ENCODE measurements at places on chromosomes 12 and 14.
A peak's percentile ranks its signal among the peaks of the same experiment; 100 is the strongest.

DNA sequence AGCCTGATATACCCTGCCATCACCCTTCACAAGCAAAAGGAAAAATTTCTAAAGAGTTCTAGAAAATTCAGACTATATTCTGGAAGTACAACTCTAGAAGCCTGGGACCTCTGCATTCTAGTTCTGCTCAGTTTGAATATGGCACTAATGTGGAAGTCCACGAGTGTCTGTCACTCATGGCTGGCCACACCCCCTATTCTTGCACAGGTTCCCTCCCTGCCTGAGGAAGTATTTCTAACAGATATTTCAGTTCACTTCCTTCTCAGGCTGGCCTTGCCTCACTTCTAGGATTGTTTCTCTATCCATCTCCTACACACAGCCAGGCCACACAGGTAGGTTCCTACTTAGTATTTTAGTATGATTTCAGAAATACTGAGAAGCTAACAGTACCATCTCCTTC, 67.4 kb downstream of the PHLDA1 start:
- DNase-seq, result peak; percentile 90

DNA sequence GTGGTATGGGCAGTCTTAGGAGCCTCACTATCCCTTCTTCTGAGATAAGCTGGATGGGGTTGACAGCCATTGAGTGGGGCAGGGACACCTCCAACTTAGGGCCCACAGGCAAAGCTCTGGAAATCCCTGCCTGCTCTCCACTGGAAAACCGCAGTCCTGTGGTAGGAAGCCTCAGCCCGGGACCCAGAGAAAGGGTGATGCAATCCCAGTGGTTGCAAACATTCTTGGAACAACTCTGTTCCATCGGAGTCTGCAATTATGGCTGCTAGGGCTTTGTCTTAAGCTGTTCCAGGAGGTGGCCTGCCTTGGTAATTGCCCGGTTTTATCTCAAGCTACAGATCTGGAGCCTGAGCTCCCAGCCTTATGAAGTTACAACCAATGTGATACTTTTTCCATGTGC, 133.4 kb downstream of the DICER1 start:
- no peak for DNase-seq

- no peak for DNase-seq
Measured at GRCh38 chr12:104596134-104596799, 139.5 kb downstream of the CHST11 start.

GRCh38 chr12:121966959-121967358, 48.6 kb downstream of the CFAP251 start:
- no peak for DNase-seq

DNA sequence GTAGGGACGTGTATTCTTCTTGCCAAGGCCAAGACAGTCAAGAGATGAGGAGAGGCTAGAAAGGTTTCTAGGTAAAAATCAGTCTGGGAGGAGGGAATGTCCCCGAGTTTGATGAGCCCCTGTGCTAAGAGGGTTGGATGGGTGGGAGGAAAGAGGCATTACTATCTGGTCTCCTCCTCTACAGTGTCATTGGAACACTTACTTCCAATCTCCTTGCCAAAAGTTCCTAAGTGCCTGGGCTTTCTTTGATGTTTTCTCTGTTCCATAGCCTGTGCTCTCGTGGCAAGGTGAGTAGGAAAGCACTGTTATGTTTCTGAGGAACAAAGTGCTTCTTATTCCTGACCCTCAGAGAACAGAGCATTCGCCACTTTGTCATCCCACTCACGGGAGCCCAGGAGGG, at the start of gene RNASE13:
Gene RNASE13, minus strand, starts transcription at position 101 of the 400 bp plus-strand sequence. CDS start 519 bp downstream, outside the sequence.
- no peak for DNase-seq

DNA sequence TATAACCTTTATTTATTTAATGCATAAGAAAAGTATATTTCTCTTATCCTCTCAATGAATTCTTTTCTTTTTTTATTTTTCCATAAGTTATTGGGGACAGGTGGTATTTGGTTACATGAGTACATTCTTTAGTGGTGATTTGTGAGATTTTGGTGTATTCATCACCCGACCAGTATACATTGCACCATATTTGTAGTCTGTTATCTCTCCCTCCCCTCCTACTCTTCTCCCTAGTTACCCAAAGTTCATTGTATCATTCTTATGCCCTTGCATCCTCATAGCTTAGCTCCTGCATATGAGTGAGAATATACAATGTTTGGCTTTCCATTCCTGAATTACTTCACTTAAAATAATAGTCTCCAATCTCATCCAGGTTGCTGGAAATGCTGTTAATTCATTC, 1900.0 kb upstream of the SEL1L start:
- DNase-seq, result no peak

DNA sequence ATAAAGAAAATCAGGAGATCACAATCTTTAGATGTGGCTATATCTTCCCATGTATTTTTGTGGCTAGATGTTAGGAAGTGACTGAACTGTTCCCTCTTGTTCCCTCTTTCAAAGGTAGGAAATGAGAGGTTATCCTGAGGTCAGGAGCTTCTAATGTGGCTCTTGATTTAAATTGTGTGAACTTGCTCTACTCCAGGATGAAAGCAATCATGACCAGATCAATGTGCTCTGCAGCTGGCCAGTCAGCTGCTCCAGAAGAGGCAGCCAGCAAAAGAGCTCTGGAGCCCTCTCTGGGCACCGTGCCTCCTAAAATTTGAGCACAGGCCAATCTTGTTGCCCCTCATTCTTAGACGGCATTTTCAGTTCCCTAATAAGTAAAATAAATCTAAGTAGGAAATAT, 32.0 kb downstream of the CDK17 start:
- no peak for DNase-seq

GRCh38 chr12:42759622-42760273, 170.2 kb upstream of the PRICKLE1 start:
- no peak for DNase-seq

- no peak for DNase-seq
Measured at GRCh38 chr12:130975116-130975515, 21.4 kb downstream of the ADGRD1 start.

DNA sequence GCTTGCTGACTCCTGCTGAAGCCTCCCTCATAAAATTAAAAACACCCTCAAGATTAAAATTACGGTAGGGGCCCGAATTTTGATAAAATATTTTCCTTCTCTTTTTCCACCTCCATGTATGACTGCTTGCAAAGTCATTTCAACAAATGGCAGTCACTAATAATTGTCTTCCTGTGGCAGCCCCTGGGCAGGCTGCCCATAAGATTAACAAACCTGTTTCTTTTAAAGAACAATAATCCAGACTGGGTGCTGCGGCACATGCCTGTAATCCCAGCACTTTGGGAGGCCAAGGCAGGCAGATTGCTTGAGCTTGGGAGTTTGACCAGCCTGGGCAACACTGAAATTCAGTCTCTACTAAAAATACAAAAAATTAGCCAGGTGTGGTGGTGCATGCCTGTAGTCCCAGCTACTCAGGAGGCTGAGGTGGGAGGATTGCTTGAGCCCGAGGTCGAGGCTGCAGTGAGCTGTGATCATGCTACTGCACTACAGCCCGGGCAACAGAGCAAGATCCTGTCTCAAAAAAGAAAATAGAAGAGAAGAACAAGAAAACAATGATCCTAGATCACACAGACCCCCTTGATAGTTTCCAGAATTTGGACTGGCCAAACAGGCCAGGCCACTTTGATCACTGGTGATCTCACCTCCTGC, 8.7 kb downstream of the SAV1 start:
- no peak for DNase-seq

- peak; percentile 81 for DNase-seq
Measured at GRCh38 chr14:103880348-103881267, 33.2 kb upstream of the PPP1R13B start.

DNA sequence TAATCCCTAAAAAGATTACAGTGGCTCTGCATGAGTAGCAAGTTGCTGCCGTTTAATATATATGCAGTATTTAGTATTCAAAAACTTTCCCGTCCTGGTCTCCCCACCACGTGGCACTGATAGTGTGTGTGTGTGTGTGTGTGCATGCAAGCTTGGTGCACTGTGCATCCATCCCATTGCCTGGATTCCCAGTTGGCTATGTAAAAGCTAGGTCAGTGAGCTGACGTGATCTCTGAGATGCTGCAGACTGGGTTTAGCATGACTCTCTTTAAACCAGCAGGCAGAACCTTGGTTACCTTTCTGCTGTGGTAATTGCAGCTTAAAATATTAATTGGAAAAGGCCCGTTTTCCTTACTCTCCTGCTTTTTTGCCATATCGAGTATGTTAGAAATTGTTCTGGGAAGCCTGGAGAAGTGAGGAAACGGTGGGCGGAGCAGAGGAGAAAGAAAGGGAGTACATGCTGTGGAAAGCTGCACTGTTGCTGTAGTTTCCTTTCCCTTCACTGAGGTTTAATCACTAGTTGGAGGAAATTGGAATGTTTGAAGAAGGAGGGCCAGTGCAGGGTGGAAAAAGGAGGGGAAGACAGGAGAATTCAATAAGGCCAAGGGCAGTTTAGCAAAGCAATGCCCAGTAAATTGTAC, 4.0 kb upstream of the CNTN1 start:
- DNase-seq, result no peak

DNA sequence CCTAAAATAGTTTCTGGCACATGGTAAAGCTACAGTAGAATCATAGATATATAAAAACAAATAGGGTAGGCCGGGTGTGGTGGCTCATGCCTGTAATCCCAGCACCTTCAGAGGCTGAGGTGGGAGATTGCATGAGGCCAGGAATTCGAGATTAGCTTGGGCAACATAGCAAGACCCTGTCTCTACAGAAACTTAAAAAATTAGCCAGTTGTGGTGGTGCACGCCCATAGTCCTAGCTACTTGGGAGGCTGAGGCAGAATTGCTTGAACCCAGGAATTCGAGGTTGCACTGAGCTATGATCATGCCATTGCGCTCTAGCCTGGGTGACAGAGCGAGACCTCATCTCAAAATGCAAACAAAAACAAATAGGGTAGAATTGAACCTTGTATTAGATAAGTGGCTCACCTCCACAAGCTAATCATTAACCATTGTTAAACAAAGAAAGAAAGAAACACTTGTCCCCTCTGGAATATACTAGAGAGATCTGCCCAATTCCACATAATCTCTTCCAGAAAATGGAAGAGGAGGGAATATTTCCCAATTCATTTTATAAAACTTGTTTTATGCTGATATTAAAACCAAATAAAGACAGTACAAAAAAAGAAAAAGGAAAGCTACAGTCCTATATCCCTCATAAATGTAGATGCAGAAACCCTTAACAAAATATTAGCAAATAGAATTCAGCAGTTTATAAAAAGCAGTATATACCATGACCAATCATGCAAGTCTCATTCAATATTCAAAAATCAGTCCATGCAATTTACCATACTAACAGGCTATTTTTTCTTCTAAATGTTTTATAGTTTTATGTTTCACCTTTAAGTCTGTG, 22.7 kb upstream of the DHRS2 start:
- DNase-seq, result no peak

GRCh38 chr12:47547077-47547476, 158.8 kb downstream of the RPAP3 start:
- no peak for DNase-seq

DNA sequence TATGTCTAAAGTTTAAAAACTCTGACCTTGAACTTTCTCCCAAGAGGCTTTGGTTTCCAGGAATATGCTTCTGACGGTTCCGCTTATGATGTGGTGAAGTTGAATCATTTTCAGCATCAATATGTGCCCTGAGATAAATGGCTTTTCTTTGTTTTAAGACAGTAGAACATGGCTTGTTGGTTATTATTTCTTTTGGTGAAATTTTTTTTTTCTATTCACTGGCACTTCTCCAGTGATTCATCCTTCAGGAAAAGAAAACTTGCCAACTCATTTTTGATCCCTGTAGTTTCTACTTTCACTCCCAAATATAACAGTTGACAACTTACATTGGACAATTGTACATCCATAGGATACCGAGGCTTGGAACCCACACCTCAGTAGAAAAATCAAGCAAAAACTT, 1301.2 kb upstream of the FLRT2 start:
- DNase-seq, result no peak
